ENCODE measurements at places on chromosomes 1 and 21.

DNA sequence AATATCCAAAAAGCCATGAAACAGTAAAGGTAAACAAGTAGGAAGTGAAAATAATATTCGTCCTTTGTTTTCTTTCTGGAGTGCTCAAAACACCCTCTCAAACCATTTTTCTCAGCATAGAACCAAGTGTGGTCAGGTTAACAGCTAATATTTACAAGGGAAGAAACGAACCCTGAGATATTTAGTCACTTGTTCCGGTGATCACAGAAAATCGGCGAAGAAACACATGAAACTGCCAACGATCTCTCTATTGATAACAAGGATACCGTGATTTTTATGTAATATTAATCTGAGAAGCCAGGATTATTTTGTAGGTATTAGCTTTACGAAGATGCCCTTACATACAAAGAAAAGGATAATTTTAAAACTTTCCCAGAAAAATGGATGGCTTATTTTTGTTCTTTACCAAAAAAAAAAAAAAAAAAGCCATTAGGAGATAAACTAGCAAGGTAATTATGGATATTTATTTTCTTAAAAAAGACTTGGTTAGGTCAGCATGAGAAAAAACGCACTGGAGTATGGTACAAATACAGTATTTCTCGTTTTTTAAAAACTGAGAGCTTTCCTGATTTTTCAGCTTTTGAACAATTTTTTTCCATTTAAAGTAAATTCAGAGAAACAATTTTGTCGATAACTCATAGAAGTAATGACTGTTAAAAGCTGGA, 107.3 kb upstream of the HNRNPU start:
- DNase-seq: no peak

GRCh38 chr1:154779551-154780189, 90.4 kb downstream of the KCNN3 start:
- no peak for DNase-seq

DNA sequence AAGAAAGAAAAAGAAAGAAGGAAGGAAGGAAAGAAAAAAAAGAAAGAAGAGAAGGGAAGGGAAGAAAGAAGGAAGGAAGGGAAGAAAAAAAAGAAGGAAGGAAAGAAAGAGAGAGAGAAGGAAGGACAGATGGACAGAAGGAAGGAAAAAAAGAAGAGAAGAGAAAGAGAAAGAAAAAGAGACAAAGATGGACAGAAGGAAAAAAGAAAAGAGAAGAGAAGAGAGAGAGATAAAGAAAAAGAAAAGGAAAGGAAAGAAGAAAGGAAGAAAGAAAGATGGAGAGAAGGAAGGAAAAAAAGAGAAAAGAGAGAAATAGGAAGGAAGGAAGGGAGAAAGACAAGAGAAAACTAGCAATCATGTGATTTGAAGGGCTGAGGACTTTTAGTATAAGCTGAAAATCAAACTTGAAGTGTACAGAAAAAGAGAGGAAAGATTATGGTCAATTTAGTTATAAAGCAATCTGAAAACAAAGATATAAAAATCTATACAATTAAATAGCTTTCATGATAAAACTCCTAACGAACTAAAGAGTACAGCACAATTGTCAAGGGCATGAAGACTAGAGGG, 115.3 kb downstream of the LTN1 start:
- DNase-seq: no peak

DNA sequence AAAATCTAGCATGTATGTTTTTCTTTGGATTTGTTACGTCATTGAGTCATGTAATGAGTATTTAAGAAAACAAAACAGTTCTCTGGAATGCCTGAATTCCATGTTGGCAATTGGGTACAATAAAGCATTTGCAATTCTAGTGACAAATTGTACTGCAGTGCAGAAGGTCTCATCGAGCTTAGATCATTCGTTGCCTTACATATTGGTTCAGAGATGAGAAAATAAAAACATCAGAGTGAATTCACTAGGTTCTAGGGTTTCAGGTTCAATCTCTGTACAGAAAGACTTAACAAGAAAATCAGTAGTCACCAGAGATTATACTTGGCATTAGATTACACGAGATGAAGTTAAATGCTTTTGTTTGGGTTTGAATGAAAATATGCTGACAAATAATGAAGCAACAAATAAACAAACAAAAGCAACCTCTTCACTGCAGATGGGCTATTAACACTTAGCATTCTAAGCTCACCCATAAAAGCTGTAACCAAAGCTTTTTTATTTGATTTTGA, 124.7 kb downstream of the RYR2 start:
- no peak for DNase-seq

- no peak for DNase-seq
These were observed 15.3 kb downstream of the NOC2L start for GRCh38 chr1:943545-944340.

GRCh38 chr1:177185209-177185608, 14.5 kb downstream of the BRINP2 start:
- no peak for DNase-seq

GRCh38 chr1:164563721-164564360, 4.9 kb downstream of the PBX1 start:
- no peak for DNase-seq

DNA sequence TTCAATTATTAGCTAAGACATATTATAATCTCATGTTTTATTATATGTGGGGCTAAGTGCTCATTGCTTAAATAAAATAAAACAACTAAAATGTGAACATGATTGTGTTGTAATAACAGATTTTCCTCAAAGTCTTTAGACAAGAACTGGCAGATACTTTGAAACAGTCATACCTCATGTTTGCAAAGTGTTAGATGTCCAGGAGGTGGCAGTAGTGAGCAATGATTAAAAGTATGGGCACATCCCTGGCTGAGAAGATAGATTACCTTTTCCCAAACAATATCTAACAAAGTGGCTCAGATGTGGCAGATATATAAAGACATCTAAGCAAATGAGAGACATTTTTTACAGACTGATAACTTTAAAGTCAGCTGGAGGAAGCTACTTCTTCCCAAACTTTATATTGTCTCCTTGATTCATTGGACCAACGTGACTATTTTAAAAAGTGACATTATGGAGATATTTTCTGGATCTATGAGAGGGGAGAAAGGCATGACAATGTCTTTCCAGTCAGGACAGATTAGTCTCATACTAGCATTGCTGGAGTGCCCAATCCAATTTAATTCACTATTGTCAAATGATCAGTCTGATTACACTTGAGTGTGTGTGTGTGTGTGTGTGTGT, 269.8 kb downstream of the S1PR1 start:
- DNase-seq: no peak

- DNase-seq: no peak
These were observed 139.4 kb upstream of the CAMK1G start for GRCh38 chr1:209443975-209444651.

DNA sequence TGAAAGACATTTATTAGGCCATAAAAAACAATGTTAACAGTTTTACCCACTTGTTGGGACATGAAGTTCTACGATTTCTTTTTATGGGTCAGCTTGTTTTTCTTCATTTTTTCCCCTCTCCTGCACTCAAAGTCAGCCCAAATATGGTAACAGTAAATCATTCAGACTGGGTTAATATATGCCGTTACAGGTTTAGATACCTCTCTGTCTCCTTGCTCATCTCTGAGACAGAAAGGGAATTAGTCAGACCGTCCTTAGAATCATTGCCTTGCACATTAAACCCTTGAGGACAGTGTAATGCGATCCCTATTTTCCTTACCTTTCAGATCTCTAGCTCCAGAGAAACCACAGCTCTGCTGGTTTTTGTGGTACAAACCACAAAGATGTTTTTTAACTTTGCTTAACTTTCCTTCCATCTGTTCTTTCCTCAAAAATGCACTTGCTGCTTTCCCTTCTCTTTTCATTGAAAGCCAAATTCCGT, 613.3 kb downstream of the PLPP3 start:
- no peak for DNase-seq

GRCh38 chr1:203299169-203299568, 6.2 kb upstream of the BTG2 start:
- DNase-seq: no peak

DNA sequence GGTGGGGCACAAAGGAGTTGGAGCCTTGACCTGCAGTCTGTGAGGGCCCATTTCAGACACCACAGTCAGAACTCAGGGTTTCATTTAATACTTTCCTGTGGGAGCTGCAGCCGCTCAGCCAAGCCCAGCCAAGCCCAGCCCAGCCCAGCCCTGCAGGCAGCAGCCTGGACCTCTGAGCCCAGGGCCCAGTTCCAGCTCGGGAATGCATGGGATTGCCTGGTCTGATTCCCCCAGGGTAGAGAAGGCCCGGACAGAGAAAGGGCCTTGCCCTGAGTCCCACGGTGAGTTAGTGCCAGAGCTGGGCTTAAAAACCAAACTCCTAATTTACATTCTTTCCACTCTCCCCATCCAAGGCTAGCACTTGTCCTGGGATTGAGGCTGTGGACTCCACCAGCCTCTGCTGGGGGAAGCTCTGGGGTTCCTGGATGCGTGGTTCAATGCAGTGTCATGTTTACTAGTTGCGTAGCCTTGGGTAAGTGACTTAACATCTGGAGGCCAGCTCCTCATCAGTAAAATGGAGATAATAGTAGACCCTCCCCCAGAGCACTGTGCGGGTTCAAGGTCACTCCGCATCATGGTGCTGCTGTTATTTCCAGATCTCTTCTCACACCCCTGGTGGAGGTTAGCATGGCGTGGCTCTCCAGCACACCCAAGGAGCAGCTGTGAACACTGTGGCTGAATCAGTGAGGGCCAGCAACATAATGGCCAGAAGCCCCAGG, 29.2 kb upstream of the PKP1 start:
- no peak for DNase-seq

DNA sequence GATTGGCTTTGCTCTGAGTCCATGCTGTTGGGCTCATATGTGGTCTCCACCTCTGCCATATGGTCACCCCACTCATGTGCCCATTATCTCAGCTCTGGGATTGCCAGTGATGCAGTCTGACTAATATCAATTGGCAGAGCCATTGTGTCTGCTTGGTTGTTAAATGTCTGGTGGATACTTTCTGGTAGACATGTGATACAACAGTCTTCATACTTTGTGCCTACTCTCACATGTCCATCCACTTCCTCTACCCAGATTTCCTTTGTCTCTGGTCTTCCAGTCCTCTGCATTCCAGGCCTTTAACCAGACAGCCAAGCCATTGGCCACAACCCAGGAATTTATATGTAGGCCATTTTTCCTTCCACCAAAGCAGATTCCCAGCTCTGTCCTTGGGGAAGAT, 30.8 kb upstream of the DIPK1A start:
- DNase-seq: no peak

GRCh38 chr1:115719285-115719684, 49.2 kb downstream of the CASQ2 start:
- no peak for DNase-seq

DNA sequence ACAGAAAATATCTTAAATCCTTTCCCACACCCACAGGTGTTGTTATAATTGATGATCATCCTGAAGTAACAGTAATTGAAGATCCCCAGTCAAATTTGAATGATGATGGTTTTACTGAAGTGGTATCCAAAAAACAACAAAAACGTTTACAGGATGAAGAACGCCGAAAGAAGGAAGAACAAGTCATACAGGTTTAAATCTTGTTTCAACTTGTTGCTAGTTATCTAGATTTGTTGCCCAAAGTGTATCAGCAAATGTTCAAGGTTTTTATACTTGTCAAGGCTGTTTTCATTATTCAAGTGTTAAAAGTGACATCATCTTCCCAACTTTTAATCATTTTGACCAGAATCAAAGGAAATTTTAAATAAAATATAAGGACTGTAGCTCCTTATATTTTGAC, 64.7 kb downstream of the PRRC2C start:
- DNase-seq: no peak

DNA sequence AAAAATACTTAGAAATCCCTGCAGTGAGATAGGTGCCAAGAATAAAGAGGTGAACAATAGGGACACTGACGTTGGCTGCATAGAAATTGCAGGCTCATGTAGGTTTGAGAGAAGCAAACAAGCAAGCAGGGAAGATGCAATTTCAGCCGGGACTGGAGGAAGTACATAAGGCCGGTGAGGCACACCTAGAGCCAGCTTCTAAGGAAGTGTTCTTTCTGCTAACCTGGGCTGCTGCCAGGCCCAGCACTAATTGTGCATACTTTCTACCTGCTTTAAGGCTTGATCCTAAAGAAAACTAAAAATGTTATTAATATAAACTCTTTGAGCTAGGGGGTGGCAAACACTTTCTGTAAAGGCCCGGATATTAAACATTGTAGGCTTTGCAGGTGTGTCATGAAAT, 71.0 kb downstream of the LMO4 start:
- no peak for DNase-seq

GRCh38 chr1:214525535-214526019, 25.8 kb downstream of the PTPN14 start:
- DNase-seq: no peak

DNA sequence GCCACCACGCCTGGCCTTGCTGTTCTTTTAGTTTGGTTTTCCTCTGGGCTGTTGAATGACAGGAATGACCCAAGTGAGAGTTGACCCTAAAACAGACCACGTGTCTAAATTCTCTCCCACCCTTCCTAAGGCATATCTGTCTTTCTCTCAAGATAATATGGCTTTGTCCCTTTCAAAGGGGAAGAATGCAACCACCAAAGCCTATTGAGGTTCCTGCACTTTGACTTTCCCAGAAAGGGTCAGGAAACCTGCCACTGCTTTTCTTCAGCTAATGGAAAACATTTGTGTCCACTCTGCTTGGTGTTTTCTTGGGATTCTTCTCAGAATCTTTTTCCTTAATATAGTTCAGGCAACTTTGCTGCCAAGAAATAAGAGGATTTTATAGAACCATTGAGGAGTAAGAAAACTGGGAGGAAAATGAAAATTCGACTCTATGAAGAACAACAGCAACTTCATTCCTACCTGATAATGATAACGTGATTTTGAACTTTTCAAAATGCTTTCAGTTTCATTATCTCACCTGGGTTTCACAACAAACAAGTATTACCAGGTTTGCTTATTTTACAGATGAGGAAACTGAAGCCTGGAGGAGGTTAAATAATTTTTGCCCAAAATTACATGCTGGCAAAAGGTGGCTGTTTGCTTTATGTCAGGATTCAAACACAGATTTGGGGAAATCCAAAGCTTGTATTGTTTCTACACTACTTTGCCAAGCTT, 6.9 kb downstream of the PLPP3 start:
- no peak for DNase-seq

DNA sequence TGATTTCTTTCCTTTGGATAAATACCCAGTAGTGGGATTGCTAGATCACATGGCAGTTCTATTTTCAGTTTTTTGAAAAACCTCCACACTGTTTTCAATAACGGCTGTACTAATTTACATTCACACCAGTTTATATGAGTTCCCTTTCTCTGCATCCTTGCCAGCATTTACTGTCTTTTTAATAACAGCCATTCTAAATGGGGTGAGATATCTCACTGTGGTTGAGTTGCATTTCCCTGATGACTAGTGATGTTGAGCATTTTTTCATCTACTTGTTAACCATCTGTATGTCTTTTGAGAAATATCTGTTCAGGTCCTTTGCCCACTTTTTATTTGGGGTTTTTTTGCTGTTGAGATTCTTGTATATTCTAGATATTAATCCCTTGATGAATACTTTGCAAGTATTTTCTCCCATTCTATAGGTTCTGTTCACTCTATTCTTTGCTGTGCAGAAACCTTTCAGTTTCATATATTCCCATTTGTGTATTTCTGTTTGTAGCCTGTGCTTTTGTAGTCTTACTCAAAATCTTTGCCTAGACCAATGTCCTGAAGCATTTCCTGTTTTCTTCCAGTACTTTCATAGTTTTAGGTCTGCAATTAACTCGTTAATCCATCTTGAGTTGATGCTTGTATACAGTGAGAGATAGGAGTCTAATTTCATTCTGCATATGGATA, 7.3 kb downstream of the HENMT1 start:
- DNase-seq: no peak

Data from T-helper 22 cell (primary cell).